Posterior vena cava (tissue), 2 donors: ENCODE measurements at places on chromosomes 3 and 15. TPM values are rescaled to one million over a fixed set of nuclear protein-coding genes. Genes with fewer than 3 reads are reported as not detected.

ARHGAP31 gene
- total RNA-seq, result 26.5 TPM

DNA sequence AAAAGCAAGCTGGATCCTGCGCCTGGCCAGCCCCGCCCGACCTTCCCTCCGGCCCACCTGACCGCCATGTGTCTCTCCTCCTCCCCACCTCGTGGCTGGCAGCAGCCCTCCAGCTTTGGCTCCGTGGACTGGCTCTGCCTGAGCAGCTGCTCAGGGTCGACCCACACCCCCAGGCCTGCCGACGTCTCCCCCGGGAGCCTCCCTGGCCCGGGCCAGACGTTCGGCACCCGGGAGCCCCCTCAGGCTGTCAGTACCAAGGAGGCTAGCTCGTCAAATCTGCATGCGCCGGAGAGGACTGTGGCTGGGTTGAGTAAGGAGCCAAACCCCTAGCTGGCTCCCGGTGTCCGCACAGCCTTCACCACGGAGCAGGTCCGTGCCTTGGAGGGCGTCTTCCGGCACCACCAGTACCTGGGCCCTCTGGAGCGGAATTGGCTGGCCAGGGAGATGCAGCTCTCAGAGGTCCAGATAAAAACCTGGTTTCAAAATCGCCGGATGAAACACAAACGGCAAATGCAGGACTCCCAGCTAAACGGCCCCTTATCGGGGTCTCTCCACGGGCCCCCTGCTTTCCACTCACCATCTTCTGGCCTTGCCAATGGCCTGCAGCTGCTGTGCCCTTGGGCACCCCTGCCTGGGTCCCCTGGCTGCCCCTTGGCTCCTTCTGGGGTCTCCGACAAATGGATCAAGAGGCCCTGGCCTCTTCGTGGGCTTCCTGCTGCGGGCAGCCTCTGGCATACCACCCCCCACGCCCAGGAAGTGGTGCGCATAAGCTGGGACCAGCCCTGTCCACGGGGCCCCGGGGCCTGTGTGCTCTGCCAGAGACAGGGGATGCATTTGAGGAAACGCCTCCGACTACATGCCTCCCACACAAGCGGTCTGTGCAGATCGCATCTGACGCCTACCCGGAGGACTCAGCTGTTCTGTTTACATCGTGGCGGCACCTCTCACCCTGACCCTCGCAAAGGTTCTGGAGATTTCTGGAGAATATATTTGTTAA lies 345.0 kb downstream of the ZNF385D start:
- DNase-seq, result peak; percentile 74

DNA sequence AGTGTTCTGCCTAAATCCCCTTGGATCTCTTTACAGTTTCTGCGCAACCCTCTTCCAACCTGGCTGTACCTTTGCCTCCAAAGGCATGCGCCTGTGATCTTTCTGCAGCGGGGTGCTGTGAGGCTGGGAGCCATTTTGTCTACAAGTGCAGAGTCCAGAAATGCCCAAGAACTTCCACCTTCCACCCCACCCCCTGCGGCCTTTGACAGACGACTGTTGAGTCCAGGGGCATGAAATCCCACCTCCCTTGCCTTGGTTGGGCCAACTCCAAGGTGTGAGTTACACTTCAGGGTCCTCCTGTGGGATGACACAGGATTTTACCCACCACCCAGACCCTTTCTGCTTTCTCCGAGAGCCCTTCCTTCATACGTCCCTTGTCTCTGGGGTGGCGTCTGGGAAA lies 24.1 kb downstream of the HRH1 start:
- no peak for DNase-seq

BUB1B gene
- 0.86 TPM for total RNA-seq

EPHA6 gene
- 0.57 TPM for total RNA-seq

USP3 gene
- 40.3 TPM for total RNA-seq

KY gene
- total RNA-seq, result 3.8 TPM

DNA sequence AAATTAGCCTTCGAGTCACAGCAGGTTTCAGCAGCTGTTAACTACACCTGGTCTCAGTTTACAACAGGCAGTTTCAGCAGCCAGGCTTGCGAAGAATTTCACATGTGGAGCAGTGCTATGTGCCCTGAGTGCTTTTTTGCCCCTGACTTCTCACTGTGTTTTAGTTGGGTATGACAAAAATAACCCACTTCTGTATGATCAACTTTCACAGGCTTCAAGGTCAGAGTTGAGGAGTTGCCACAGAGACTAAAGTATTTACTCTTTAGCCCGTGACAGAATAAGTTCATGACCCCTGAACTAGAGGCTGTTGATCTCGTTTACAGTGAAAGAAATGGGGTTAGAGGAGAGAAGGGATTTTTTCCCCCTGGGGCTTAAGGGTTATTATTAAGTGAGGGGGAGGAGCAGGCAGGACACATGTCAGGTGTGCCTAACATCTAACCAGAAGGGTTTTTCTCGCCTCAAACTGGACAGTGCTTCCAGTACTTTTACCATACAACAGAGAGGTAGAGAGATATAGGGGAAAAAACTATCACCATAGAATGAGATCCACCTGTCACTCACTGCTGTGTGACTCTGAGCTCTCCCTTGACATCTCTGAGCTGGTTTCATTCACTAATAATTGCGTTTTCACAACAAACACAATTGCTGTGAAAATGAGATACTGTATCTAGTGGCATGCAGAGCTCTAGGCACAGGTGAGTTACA lies 14.0 kb upstream of the TOPBP1 start:
- DNase-seq, result no peak

GOLGA8K gene
- total RNA-seq, result 1.2 TPM

DNA sequence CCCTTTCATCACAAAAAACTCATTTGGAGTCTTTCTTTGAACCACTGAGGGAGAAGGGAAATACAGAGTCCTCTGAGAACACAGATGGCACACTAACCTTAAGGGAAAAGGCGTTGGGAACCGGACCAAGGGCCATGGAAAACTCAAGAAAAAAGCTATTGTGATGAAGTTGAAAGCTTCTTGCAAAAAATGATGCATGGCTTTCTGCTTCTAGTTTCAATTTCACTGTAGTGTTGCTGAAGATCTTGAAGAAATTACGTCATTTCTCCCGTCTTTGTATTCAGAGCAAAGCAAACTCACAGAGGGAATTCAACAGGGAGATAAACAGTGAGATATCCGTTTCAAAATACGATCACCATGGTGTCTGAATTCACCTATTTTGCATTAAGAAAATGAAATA lies 642.3 kb upstream of the ADAMTS9 start:
- DNase-seq, result no peak
